Esophagus muscularis mucosa (tissue), 4 donors: ENCODE measurements at places on chromosomes 4 and X. TPM values are rescaled to one million over a fixed set of nuclear protein-coding genes. Genes with fewer than 3 reads are reported as not detected.

DNA sequence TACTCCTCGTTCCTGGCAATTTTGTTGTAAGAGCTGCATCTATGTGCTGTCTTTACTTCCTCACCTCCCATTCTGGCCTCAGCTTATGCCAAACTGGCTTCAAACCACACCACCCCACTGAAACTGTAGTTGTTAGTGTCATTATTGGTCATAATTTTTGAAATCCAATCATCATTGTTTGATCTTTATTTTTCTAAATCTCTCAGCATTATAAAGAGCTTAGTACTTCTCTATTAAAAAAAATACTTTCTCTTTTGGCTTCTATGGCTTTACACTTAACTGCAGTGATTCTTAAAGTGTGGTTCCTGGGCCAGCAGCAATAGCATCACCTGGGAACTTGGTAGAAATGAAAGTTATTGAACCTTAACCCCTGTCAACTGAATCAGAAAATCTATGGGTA lies 83.5 kb upstream of the GRPR start:
- DNase-seq, result no peak
- no peak overlapping the region for H3K4me3 ChIP-seq
- no peaks in the 10 kb centered on the region for H3K4me1 ChIP-seq
- no peaks in the 10 kb centered on the region for H3K27me3 ChIP-seq

GRCh38 chrX:30904632-30905031 lies 15.6 kb upstream of the TAB3 start:
- H3K36me3 ChIP-seq, result no peaks in the 10 kb centered on the region
- no peaks in the 10 kb centered on the region for H3K27me3 ChIP-seq
- H3K27ac ChIP-seq, result no peak overlapping the region
- DNase-seq, result no peak
- H3K4me3 ChIP-seq, result no peak overlapping the region
- no peaks in the 10 kb centered on the region for H3K4me1 ChIP-seq

- H3K4me1 ChIP-seq, result no peaks in the 10 kb centered on the region
- no peaks in the 10 kb centered on the region for H3K27me3 ChIP-seq
- H3K4me3 ChIP-seq, result no peak overlapping the region
- no peak overlapping the region for H3K27ac ChIP-seq
- no peaks in the 10 kb centered on the region for H3K36me3 ChIP-seq
- DNase-seq, result no peak
Observed at GRCh38 chr4:65498606-65499005, 171.7 kb downstream of the EPHA5 start.

- no peaks in the 10 kb centered on the region for H3K36me3 ChIP-seq
- DNase-seq, result no peak
- no peak overlapping the region for H3K4me3 ChIP-seq
- H3K27ac ChIP-seq, result no peak overlapping the region
- no peaks in the 10 kb centered on the region for H3K27me3 ChIP-seq
- peaks cover 25% of the 10 kb centered on the region for H3K4me1 ChIP-seq
Observed at GRCh38 chr4:2367626-2368025, 50.8 kb downstream of the ZFYVE28 start.

The FDCSP gene
- not detected for total RNA-seq
